ENCODE measurements at places on chromosomes 4 and X.

DNA sequence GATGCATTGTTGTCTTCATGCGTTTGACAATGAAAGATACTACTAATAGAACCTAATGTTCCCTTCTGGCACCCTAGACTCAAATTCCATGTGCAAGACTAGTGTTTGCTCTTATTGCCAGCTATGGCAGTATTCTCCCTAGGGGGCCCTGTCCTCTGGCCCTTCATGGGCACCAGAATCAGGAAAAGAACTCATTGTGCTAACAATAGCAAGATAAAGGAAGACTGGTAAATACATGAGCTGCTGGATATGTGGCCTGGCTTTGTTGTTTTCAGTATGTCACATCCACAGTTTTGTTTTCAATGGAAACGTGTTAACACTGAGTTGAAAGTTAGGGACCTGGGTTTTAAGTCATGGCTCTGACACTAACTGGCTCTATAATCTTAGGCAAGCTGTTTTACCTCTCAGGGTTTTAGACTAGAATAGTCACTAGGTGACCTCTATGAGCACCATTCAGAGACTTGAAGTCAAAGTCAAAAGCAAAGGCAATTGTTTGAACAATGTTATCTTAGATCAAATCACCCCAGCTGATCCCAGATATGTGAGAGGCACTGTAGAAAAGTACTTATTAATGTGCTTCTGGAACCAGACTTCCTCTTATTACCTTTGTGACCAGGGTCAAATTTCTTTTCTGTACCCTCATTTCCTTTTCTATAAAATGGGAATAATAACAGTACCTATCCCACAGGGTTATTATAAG lies 253.7 kb upstream of the DIAPH2 start:
- DNase-seq: no peak

GRCh38 chrX:12922599-12922919 lies 16.1 kb downstream of the TLR8 start:
- DNase-seq: no peak

DNA sequence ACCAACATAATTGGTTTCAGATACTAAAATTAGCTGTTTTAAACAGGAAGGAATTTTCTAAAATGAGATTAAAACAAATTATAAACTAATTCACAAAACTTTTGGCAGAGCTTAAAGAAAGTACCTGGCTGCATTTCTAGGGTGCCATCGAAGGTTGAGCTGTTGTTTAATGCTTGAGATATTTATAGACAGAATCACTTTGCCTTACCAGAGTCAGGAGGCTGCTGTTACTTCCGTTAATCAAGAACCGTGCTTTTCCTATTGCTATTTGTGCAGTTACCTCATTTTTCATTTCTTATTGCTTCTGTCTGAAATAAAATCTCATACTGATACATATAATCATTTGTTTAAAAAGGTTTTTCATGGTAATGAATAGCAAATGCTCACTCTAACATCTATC lies 242.9 kb downstream of the TECRL start:
- DNase-seq: no peak

DNA sequence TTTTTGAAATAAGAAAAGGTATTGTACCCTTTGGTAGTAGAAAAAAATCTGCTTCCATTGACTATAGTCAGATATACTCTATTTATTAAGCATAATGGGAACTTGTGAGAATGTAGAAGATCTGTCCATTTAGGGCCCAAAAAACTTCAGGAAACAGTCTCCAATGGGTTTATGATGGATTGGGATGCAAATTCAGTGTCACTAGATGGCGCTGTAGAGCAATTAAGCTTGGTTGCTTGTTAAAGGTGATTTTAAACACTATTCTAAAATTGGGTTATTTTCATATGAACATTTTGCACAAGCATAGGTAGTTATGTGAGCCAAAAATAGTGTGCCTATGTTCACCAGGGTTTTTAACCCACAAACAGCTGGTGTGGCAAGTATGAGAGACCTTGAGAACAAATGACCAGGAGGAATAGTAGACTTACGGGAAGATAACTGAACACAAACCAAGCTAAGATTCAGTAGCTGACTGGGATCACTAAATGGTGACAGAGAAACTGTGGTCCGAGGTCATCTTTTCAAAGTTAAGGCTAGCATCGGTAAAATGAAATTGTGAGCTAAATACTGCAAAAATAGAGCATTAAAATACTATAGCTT lies 80.3 kb upstream of the LSM6 start:
- no peak for DNase-seq
